Forelimb muscle (tissue), 1 donor: ENCODE measurements at places on chromosomes 2 and 18. TPM values are rescaled to one million over a fixed set of nuclear protein-coding genes. Genes with fewer than 3 reads are reported as not detected.

DNA sequence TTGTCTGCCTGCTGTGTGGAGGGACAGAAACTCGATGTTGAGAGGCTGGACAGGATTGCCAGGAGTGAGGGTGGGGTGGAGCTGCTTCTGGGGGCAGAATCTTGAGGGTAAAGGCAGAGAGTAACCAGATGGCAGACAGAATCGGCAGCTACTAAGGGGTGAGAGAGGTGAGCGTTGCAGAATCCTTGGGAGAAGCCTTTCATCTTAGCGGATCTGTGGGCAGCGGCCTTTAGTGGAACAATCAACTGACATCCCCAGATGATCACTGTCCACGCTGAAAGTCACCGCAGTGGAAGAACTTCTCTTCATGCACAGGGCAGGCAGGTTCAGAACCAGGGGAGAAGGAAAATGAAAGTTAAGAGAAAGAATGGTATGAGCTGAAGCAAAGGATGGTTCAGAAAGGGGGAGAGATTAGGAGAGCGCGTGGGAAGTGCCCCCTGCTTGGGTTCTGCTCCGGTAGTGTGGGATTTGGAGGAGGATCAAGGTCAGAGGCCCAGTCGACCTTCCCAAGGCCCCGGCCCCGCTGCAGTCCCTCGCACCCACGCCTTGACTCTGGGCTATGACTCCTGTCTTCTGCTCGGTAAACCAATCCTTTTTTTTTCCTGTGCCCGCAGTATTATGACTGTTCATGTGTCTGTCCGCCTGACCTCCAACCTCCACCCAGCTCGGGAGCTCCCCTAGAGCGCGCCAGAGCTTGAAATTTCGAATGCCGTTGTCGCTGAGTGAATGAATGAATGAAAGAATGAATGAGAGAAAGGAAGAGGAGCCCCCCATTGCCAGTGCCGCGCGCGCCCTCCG lies 584 bp downstream of the BOLA3 start:
- no peak for DNase-seq

GRCh38 chr2:43073401-43073825 lies 153.0 kb downstream of the ZFP36L2 start:
- no peak for DNase-seq

DNA sequence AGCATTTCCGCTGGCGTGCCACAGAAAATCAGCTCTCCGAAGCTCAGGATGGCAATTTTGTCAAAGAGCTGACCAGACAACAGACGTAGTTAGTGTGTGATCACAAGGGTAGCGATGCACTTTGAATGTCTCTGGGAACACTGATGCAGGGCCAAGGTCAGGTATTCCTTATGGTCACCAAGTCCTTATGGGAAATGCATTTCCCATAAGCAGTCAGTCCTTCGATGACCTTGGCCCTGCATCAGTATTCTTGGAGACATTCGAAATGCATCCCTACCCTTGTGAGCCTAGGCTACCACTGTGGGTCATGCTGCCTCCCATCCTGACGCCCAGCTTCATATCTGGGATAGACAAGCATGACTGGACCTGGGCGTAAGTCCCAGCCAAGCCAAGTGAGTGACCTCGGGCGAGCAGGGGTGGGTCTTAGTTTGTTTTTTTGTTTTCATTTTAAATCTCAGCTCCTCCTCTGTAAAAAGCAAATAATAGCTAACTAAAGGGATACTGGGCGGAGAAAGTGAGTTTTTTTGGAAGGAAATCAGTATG lies 13.6 kb downstream of the ABCG5 start:
- DNase-seq, result no peak

DNA sequence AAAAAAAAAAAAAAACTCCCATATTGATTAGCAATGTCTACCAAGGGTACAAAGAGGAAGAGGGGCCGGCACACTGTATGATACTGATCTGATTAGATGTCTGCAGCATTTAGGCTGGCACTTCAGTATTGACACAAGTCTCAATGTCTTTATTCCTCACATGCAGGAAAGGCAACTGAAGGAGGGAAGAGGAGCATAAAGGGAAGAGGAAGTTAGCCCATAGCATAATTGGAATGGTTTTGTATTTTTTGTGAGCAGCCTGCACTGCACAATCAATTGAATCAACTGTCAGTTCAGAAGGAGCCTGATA lies 79.0 kb downstream of the DNER start:
- DNase-seq, result no peak

GRCh38 chr18:7871560-7872456 lies 304.7 kb downstream of the PTPRM start:
- DNase-seq, result no peak

GRCh38 chr2:121136323-121136722 lies 148.7 kb downstream of the TFCP2L1 start:
- no peak for DNase-seq

DNA sequence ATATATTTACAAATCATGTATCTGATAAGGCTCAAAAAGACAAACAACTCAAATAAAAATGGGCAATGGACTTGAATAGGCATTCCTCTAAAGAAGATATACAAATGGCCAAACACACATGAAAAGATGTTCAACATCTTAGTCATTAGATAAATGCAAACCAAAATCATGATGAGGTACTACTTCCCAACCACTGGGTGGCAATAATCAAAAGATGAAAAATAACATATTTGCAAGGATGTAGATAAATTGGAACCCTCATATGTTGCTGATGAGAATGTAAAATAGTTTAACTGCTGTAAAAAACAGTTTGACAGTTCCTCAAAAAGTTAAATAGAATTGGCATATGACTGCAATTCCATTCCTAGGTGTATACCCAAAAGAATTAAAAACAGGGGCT lies 132.3 kb downstream of the TTC32 start:
- DNase-seq, result no peak

DNA sequence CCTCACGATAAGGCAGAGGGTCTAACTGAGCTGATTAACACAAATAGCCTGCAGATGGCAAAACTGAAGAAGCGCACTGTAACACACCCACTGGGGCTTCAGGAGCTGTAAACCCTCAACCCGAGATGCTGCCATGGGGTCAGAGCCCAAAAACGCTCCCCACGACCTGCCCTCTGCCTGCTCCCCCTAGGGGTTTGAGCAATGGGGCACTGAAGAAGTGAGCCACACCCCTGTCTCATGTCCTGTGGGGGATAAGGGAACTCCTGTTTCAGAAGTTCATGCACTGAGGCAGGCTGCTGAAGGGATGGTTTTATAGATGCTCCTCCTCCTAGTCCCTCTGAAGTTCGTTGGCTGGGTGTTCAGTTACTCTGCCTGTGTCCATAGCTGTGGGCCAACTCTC lies 105.9 kb upstream of the CELF4 start:
- no peak for DNase-seq

GRCh38 chr2:160371251-160372009 lies 122.2 kb downstream of the RBMS1 start:
- DNase-seq, result no peak

- no peak for DNase-seq
Observed at GRCh38 chr2:23402205-23402740, 17.3 kb downstream of the KLHL29 start.

GRCh38 chr2:171814174-171814573 lies 79.9 kb downstream of the SLC25A12 start:
- no peak for DNase-seq

GRCh38 chr2:157468931-157469708 lies 25.2 kb upstream of the CYTIP start:
- DNase-seq, result no peak

GRCh38 chr2:96841701-96842495 lies 1.9 kb downstream of the ANKRD23 start:
- DNase-seq, result no peak

The STPG4 gene
- polyA plus RNA-seq, result not detected

The NDC80 gene
- polyA plus RNA-seq, result 8.5 TPM

The L3MBTL4 gene
- 1.4 TPM for polyA plus RNA-seq

The RNF25 gene
- 24.2 TPM for polyA plus RNA-seq
